ENCODE measurements at places on chromosomes 3 and 15.

GRCh38 chr3:184567946-184568559 lies 6.5 kb downstream of the EPHB3 start:
- no peak for DNase-seq

GRCh38 chr3:196135693-196136639 lies 54.1 kb upstream of the TFRC start:
- DNase-seq, result no peak

- no peak for DNase-seq
Observed at GRCh38 chr3:161266731-161267150, 45.6 kb downstream of the NMD3 start.

DNA sequence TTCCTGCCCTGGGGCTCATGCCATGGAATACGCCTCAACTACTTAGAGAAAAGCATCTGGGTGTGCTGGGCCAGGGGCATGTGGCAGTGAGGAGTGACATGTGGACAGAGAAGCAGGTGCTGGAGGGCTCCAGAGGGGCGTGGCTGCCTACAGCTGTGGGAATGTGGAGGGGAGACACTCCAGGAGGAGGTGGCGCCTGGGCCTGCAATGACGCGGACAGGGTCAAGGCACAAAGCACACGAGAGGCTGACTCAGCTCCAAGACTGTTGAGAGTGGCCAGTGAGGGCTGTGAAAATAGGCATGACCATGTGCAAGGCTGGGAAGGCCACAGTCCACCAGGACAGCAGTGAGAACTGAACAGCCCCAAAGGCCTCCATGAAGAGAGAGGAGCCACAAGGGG lies 48.5 kb downstream of the PTH1R start:
- DNase-seq, result no peak

DNA sequence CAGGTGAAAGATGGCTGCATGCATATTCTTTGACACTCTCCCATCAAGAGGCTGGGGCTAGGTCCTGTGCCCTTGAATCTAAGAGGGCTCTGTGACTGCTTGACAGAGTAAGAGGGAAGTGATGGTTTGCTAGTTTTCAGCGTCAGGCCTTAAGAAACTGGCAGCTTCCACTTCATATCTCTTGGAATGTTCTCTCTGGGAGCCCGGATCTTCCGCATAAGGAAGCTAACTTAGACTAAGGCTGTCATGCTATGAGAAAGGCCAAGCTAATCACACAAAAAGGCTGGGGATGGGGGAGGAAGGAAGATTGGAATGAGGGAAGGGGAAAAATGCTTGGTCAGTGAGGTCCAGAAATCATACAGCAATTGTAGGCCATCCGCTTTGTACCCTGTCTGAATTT lies 50.0 kb downstream of the MB21D2 start:
- DNase-seq, result no peak

DNA sequence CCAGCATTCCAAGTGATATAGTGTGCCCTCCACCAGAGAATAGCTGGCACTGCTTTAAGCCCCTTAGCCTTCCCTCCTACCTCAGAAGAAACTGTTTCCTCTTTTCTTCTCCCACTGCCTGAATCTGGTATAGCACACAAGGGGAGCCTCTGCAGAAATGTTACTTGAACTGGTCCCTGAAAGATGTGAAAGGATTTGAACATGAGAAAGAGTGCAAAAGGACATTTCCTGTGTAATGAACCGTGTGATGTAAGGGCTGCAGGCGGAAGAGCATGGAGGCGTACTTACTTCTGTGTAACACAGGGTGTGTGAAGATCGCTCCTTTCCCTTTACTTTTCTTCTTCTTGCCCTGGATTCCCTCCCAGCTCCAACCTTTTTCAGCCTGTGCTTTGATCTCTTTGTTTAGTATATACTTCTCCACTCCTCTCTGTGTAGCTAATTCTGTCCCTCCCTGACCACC lies 8.4 kb downstream of the TMOD3 start:
- DNase-seq, result peak; percentile 65

GRCh38 chr3:4474683-4475490 lies 7.8 kb upstream of the SUMF1 start:
- DNase-seq, result no peak

- DNase-seq, result no peak
Observed at GRCh38 chr15:94008104-94009074, 223.0 kb upstream of the MCTP2 start.

GRCh38 chr3:59913645-59914044 lies 863.8 kb upstream of the CFAP20DC start:
- no peak for DNase-seq

DNA sequence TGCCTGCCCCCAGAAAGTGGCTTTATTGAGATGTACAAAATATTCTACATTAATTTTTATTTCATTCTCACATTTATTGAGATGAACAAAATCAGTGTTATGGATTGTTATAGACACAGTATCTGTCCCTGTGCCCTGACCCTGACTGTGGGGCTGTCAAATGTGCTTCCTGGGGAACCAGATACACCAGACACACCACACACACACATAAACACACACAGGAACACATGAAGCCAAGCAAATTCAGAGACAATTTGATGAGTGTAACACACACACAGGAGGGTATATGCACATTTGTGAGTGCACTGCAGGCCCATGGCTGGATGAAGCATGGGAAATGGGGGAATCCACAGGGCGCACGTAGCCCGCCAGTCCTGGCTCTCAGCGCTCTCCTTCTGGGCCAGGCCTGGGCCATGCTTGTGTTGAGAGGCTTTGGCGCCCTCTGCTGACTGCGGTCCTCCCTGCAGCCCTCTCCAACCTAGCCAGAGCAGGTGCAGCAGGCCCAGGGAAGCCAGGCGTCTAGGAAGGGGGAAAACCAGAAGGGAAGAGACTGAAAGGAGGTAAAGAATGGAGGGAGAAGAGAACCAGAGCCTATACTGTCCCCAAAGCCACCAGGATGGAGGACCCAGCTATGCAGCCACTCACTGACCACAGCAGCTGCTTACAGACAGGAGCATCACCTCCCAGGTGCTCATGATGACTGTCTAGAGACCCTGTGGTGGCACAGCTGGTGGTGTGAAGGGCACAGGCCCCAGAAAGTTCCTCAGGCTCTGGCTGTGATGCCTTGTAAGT lies 18.0 kb upstream of the LOXL1 start:
- peak; percentile 68 for DNase-seq

DNA sequence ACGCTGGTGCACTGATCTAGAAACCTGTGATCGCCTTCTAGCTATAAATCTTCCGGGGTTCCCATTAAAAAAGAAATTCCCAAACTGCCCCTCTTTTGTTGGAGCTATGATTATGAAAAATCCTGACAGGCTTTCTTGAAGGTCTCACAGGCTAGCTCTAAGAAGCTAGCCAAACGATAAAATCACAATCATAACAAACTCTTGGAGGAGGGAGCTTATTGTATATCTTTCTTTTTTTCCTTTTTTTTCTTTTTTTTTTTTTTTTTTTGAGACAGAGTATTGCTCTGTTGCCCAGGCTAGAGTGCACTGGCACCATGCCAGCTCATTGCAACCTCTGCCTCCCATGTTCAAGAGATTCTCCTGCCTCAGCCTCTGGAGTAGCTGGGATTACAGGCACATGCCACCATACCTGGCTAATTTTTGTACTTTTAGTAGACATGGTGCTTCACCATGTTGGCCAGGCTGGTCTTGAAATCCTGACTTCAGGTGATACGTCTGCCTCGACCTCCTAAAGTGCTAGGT lies 72.0 kb downstream of the MYO1E start:
- DNase-seq, result no peak

DNA sequence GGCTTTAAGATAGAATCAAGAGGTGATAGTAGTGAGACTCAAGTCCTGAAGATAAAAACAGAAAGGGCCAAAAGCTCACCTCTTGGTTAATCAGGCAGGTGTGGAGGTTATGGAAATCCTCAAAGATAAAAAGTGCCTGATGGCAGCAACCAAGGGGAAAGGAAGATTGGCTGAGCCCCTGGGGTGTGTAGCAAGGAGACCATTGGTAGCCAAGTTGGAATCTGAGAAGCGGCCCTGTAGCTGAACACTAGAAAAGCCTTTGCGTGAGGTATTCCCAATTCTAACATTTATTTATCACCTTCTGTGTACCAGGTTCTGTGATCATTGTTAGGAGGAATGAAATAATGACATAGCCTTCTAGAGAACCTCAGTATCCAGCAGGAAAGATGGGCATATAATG lies 98.9 kb downstream of the ZNF609 start:
- DNase-seq, result no peak

DNA sequence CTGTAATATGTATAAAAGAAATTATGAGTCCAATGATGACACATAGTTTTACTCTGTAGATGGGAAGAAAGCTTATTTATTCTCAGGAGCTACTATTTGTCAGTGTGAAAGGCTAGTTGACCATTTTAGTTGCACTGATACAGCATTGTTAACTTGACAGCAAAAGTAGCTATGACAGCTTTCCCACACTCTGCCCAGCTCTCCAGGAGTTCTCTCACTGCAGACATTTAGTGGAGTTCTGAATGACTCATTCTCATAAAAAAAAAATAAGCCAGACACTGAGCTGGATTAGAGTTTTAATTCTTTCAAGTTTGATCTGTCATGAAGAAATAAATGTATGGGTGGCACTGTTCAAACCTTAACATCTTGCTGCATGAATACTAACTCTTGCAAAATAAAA lies 77.2 kb upstream of the CFAP20DC start:
- no peak for DNase-seq

GRCh38 chr15:77187751-77188464 lies 117.0 kb upstream of the TSPAN3 start:
- DNase-seq, result no peak

GRCh38 chr3:138786788-138787271 lies 47.9 kb downstream of the PIK3CB start:
- DNase-seq, result no peak

DNA sequence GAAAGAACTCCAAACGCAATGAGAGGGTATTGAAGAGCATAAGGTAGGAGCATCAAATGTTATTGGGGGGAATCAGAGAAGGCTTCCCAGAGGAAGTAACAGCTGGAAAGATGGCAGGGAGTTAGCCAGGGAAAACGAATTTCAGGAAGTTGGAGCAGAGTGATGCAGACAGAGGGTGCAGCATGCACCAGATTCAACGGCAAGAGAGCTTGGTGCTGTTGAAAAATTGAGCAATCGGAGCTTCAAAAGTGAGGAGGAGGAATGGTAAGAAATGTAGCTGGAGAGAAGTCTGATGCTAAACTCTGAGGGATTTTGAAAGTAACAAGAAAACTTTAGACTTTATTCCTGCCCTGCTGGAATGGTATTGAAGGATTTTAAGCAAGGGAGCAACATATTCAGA lies 541.0 kb upstream of the LMCD1 start:
- DNase-seq, result no peak

DNA sequence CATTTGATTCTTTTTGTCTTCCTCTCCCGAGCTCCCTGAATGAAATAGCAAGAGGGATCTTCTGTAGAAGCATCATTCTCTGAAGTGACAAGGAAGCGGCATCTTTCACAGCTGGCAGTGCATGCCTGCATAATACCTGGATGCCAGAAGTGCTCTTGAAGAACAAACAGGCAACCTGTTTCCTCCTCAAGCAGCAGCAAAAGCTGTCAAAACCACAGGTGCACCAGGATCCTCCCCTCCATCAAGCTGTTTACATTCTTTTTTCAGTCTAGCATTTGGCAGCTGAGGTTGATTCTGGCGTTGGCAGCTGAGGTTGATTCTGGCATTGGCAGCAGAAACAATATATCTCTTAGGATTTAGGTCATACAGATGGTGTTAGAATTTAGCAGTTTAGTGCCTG lies 979.0 kb downstream of the TUSC7 start:
- no peak for DNase-seq

DNA sequence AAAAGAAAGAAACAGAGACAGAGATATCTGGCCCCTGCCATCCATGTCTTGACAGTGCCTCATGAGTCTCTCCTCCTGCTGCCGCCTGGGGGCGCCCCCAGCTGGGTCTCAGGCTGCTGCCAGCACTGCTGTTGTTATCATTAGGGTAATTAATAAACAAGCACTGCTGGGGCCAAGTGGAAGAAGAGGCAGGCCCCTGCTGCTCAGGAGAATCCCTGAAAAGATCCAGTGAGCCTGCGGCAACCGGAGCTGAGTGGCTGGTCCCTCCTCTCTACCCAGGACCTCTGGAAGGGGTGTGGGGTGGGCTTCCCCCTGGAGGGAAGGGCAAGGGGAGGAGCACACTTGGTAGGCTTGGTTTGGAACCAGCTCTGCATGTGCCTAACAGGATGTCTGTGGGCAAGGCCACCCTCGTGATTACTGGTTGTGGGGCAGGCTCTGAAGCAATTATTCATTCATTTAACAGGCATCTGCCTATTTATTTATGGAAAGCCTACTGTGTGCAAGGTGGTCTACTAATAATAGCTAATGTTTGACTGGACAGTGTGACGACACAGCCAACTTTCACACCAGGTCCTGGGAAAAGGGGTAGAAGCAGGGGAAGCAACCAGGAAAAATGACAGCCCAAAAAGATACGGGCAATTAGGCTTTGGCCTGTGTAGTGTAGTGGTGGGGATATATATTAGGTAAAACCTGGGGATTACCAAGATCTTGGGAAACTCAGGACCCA lies 1.2 kb upstream of the TYRO3 start:
- DNase-seq, result peak; percentile 78

DNA sequence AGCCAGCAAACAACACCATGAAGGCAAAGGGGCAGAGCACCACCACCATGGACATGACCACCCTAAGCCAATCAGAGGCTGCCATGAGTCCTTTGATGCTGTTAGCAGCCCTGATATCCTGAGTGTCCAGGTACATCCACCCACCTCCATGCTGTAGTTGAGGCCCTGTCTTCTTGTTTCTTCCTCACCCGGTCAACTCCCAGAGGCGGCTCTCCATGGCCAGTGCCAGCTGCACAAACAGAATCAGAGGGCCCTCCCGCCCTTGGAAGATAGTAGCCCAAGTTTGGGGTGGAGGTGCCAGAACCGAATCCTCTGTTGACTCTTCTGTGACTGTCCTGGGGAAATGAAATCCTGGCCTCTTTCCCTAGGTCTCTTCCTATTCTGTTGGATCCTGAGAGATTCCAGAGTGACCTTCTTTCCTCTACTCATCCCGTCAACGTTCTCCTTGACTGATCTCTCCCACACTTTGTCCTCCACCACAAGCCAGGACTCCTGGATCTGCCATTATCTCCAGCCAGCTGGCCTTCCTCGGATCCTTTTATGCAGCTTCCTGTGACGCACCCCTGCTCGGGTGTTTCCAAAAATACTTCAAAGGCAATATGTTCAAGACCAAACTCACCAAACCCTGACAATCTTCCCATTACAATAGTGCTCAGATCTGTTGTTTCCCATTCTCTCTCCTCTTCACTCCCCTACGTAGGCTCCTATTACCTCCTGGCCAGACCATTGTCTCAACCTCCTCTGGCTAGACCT lies 45.4 kb upstream of the DLG1 start:
- DNase-seq, result no peak

DNA sequence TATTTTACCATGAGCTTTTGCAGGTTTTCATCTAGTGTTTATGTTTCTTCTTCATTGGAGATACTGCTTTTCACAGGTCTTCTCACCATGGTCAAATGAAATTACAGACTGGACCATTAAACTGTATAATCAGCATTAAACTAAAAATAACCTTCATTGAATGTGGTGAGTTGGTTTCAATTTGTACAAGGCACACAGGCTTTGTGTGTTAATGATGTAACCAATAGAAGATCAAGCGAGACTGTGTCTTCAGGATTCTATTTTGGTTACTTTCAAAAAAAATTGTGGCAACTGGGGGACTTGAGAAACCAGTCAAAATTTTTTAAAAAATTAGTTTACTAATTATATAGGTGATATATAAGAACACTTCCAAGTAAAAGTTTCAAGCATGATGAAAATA lies 54.3 kb upstream of the GCSAM start:
- no peak for DNase-seq

GRCh38 chr3:186277268-186277909 lies 84.6 kb downstream of the DGKG start:
- DNase-seq, result peak; percentile 74
